ENCODE measurements at places on chromosomes 7 and 10. TPM values are rescaled to one million over a fixed set of nuclear protein-coding genes. Genes with fewer than 3 reads are reported as not detected.

Gene SPAM1
- not detected for total RNA-seq

Gene ZNF853
- total RNA-seq, result 6.6 TPM

Gene ZNF467
- 8.2 TPM for total RNA-seq

Gene PLA2G12B
- total RNA-seq, result 12.2 TPM

Gene ZNF716
- not detected for total RNA-seq

Gene PKD2L1
- total RNA-seq, result 1.8 TPM

Gene EGFR
- 92.9 TPM for total RNA-seq

Gene MSMB
- total RNA-seq, result not detected

Gene SLC13A1
- total RNA-seq, result not detected

Gene CAMK2B
- total RNA-seq, result 1.8 TPM

Gene TAF3
- total RNA-seq, result 7.8 TPM

Gene EPHA1
- total RNA-seq, result 5.3 TPM

Gene GDF2
- total RNA-seq, result not detected

Gene FAM13C
- total RNA-seq, result 4.1 TPM

Gene BHLHA15
- not detected for total RNA-seq

Gene TMEM270
- total RNA-seq, result not detected

Gene KCNH2
- 5.2 TPM for total RNA-seq

Gene CDC14C
- total RNA-seq, result not detected

Gene CCDC136
- total RNA-seq, result 1.1 TPM

Gene GRID2IP
- total RNA-seq, result 0.49 TPM

Gene NEUROG3
- total RNA-seq, result not detected

Gene CLDN3
- total RNA-seq, result 21.9 TPM
